Naive thymus-derived CD4-positive, alpha-beta T cell (primary cell): ENCODE measurements at places on chromosomes 7 and 10.

GRCh38 chr7:42902331-42902730 lies 9.5 kb downstream of the C7orf25 start:
- H3K4me3 ChIP-seq = no peak overlapping the region
- no peak for DNase-seq
- no peak overlapping the region for H3K27ac ChIP-seq
- H3K4me1 ChIP-seq = no peaks in the 10 kb centered on the region
- H3K36me3 ChIP-seq = no peaks in the 10 kb centered on the region

GRCh38 chr7:127146746-127147536 lies 105.8 kb downstream of the GRM8 start:
- no peaks in the 10 kb centered on the region for H3K4me1 ChIP-seq
- H3K4me3 ChIP-seq = no peak overlapping the region
- H3K27me3 ChIP-seq = no peaks in the 10 kb centered on the region
- H3K36me3 ChIP-seq = no peaks in the 10 kb centered on the region

GRCh38 chr10:12455766-12456165 lies 106.4 kb downstream of the CAMK1D start:
- no peaks in the 10 kb centered on the region for H3K4me1 ChIP-seq
- H3K27ac ChIP-seq = no peak overlapping the region
- no peak for DNase-seq

GRCh38 chr7:41508755-41509154 lies 194.1 kb downstream of the INHBA start:
- no peaks in the 10 kb centered on the region for H3K36me3 ChIP-seq
- H3K4me1 ChIP-seq = no peaks in the 10 kb centered on the region

- DNase-seq = no peak
- no peaks in the 10 kb centered on the region for H3K27me3 ChIP-seq
- no peaks in the 10 kb centered on the region for H3K4me1 ChIP-seq
- H3K27ac ChIP-seq = no peak overlapping the region
- no peak overlapping the region for H3K4me3 ChIP-seq
These were observed 192.5 kb upstream of the SORCS1 start for GRCh38 chr10:107357033-107357432.

DNA sequence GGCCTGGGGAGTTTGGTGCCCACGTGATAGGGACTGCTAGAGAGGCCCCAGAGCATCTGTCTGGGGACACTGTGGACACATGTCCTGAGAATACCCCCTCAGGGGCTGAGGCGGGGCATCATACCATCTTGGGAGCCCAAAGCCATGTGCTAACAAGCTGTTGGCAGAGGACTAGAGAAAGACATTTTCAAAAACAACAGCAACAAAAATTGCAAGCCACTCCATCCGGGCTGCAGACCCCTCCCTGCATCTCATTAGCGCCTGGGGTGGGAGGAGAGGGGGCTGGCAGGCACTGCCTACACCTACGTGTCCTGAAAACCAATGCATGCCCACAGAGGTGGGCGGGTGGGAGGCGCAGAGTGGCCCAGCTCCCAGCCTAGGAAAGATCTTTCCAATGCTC lies 507.4 kb upstream of the PODXL start:
- no peak overlapping the region for H3K4me3 ChIP-seq
- no peaks in the 10 kb centered on the region for H3K27me3 ChIP-seq
- no peaks in the 10 kb centered on the region for H3K4me1 ChIP-seq

DNA sequence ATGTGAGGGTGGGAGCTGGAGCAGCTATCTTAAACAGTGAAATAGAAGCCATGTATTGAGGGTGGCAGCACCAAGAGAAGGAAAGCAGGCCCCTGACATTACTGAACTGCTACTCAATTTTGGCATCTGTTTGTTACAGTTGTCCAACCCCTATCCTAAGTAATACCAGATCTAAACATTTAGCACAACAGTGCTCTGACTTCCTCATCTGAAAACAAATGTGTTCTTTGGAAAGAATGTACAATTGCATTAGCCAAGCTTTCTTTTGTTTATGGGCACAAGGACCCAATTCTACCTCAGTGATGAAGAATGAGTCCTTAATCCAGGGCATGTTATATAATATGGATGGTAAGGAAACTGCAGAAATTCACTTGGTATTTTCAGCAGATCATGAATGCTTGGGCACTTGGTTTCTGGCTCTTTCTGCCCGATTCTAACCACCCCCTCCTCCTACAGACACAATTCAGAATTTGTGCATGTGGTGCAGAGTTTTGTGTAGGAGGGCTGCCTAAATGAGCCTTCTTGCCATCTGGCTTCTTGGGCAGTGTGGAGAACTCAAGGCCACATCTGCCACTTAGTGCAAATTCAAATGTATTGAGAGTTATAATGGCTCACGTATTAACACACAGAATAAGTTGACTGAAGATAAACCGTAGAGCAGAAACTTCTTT lies 36.9 kb upstream of the KMT2E start:
- no peak for DNase-seq
- H3K27ac ChIP-seq = no peak overlapping the region
- no peaks in the 10 kb centered on the region for H3K36me3 ChIP-seq
- no peak overlapping the region for H3K4me3 ChIP-seq
- peaks cover 7% of the 10 kb centered on the region for H3K4me1 ChIP-seq
